ENCODE measurements at places on chromosomes 1 and 21.

GRCh38 chr1:213858581-213858980, 129.2 kb upstream of the PROX1 start:
- no peak for DNase-seq

DNA sequence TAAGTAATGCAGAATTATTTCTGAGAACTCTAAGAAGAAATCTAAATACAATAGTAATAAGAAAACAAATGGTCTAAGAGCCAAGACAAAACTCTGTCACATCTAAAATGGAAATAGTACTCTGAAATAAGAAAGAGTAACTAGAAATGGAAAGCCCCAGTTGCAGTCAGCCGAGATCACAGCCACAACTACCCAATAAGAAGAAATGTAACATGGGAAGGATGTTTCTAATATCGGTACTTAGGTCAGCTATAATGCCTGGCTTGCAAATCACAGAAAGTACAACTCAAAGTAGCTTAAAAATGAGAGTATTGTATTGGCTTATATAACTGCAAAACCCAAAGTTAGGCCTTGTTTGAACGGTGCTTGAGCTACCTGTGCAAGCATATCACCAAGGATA, 58.6 kb upstream of the USP25 start:
- DNase-seq = no peak

GRCh38 chr1:29251164-29252124, 15.1 kb downstream of the PTPRU start:
- DNase-seq = no peak

- DNase-seq = no peak
These were observed 64.9 kb downstream of the TAS1R2 start for GRCh38 chr1:18794561-18794960.

DNA sequence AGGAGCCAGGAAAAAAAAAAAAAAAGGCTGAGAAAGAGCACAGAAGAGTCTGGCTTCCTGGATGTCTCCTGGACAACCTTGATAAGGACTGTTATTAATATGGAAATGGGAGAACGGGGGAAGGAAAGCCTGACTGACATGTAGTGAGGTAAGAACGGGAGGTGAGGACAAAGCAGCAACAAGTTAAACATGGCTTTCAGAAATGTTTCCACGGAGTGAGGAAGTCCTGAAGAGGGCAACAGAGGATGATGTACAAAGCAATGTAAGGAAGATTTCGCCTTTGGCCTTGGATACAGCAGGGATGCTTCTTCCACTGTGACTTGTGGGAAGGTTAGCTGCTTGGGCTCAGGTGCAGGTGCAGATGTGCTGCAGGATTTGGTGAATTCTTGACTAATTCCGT, 11.9 kb upstream of the NIBAN1 start:
- peak; percentile 58 for DNase-seq

GRCh38 chr1:231971397-231972110, 345.0 kb downstream of the DISC1 start:
- peak; percentile 80 for DNase-seq

DNA sequence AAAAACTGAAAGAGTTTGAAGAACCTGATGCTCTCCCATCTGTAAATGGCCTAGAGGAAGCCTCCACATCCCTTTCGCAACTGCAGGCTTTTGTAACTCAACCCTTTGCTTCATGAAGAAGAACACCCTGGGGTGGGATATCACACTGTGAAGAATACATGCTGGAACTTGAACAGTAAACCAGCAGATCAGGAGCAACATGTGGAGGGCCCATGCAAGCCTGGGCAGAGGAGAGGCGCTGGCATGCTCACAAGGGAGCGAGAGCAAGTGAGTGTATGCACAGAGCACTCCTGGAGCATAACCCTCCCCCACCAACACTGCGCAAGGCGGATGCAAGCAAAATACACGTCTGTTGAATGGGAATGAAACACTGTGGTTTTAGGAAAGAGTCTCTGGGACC, 24.6 kb upstream of the SPAG17 start:
- DNase-seq = peak; percentile 17

DNA sequence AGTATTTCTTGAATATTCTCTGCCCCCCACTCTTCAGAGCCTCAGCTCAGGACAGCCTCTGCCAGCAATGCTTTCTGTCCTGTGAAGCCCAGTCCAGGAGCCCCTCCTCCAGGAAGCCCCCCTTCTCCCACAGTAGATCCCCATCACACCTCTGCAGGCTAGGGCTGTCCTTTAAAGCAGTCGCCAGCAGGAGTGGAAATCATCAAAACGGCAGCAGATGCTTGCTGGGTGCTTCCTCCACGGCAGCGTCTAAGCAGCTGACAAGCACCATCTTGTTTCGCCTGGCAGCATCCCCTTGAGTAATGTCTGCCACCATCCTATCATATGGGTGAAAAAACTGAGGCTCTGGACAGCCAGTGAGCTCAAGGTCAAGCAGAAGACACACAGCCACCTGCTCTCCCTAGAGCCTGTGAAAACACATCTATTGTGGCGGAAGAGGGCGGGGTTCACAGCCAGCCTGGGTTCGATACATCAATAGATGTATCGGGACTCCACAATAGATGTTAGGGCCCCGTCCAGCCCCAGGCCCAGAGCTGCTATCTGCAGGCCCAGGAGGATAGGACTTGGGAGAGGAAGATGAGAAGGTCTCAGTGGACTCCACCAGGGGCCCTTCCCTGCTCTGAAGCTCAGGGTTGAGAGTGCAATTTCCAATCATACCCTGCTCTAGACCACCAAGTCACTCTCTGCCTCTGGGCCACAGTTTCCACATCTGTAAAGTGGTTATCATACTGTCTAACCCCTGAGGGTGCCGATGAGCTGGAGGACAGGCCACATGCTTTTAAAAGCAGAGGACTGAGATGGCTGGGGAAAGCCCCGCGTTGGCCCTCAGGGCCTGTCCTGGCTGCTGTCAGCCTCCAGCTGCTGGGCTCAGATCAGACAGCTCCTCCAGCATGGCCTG, 17.5 kb downstream of the RUNX3 start:
- DNase-seq = peak; percentile 11

- no peak for DNase-seq
These were observed 52.5 kb downstream of the LHX4 start for GRCh38 chr1:180282401-180283044.

DNA sequence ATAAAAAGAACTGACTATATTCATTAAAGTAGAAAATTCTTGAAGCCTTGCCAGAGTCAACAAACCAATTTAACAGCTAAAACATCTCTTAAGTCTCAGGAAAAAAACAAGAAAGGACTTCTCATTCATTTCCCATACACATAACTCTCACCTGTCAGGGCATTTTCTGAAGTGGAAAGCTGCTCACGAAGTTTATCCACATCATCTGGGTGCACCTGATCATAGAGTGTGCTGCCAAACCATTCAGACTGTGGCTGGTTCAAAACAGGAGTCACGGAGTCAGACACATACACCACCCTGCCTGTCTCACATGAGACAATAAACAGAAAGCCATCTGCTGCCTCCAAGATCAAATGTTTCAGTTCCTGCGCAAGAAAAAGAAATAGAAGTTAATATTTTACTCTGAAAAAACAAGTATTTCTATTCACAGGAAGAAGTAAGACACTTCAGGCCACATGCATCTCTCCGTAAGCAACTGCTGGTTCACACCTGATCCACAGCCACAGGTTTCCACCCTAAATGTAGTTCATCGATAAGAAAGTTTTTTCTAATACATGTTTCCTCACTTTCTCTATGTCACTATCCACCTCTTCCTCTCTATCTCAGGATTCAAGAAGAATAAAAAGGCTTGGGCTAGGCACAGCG, 28.2 kb upstream of the CTSK start:
- no peak for DNase-seq

- peak; percentile 88 for DNase-seq
These were observed 36.0 kb downstream of the CNIH4 start for GRCh38 chr1:224392411-224393249.

- DNase-seq = no peak
These were observed 14.1 kb downstream of the PKN2 start for GRCh38 chr1:88698140-88698539.

DNA sequence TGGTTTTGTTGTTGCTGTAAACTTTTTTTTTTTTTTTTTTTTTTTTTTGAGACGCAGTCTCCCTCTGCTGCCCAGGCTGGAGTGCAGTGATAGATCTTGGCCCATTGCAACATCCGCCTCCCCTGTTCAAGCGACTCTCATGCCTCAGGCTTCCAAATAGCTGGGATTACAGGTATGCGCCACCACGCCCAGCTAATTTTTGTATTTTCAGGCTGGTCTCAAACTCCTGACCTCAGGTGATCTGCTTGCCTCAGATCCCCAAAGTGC, 78.9 kb upstream of the SLC45A1 start:
- DNase-seq = no peak

DNA sequence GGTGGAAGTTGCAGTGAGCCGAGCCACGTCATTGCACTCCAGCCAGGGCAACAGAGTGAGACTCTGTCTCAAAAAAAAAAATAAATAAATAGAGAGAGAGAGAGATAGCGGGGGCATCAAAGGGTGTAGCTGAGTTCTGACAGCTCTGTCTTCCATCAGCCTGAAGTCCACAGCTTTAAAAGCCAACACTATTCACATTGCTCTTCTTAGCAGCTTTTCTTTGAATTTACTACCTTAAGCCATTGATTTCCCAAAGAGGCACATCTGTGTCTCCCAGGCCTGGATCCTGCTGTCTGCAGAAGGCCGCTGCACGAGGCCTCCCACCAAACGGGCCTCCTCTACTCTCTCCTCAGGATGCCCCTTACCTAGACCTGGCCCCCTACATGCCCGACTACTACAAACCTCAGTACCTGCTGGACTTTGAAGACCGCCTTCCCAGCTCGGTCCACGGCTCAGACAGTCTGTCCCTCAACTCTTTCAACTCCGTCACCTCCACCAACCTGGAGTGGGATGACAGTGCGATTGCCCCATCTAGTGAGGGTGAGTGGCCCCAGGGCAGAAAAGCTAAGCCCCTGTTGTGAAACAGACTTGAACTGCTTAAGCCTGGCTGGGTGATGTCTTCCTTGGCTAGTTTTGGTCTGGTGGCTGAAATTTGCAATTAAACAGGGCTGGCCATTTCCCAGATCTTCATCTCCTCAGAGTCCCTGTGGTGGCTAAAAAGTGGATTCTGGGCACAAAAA, 16.5 kb upstream of the SLC25A34 start:
- peak; percentile 18 for DNase-seq

DNA sequence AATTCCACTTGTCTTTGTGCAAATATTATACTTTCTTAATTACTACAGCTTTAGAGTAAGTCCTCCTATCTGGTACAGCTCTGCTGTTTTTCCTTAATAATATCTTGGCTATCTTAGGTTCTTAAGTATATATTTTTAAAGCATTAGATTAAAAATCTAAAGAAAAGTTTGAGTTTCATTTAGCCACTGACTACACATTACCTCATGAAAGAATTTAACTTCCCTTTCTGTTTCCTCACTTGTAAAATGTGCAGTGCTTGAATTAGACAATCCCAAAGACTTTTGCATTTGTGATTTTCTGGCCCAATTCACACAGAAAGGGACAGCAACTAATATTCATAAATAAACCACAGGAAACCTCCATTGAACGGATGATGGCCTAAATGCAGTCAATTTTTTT, 126.4 kb upstream of the SAMSN1 start:
- DNase-seq = no peak

DNA sequence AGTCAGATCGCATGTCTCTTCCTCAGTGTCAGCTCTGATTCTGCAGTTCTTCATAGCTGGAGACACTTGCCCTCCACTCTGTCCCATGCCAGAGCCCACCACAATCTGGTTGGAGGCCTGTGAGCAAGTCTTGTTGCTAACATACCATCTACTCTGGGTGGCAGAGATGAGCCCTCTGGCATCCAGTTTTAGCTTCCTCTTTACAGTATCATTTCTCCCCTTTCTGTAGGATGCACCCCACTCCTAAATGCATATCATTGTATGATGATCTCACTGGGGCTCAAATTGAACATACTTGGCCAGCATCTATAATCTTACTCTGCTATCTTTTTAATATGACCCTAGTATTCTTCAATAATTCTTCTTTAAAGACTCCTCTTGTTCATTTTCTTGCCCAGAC, 16.9 kb downstream of the PCNX2 start:
- peak; percentile 8 for DNase-seq

- peak; percentile 21 for DNase-seq
These were observed 8.3 kb upstream of the KCNAB2 start for GRCh38 chr1:6037338-6037762.

- DNase-seq = peak; percentile 60
These were observed 6.3 kb downstream of the EXTL1 start for GRCh38 chr1:26027716-26028489.

DNA sequence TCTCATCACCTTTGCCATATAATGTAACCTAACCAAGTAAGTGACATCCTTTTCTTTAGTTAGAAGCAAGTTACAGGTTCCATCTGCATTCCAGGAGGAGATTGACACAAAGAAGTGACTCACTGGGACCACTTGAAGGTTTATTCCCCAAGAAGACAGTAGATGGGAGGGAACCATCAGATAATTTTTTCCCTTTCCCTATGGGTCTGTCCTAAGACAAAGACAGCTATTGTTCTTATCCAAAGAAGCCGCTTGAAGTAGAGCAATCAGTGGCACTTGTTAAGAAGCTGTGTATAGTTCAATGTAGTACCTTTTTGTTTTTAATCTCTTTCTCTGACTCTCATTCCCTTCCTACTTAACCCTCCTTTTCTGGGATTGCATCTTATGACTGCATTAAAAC, 139.9 kb upstream of the B3GALT2 start:
- no peak for DNase-seq

- no peak for DNase-seq
These were observed 159.4 kb upstream of the ATP1B1 start for GRCh38 chr1:168947041-168947440.

DNA sequence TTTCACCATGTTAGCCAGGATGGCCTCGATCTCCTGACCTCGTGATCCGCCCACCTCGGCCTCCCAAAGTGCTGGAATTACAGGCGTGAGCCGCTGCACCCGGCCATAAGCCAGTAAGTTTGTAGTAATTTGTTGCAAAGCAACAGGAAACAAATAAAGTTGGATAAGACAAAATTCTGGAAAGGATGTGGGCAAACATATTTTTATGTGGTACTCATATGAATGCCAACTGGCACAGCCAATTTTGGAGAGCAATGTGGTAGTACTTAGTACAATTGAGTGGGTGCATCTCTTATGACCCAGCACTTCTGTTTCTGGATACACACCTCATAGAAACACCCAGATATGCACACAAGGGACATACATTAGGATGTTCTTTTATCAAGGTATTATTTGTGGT, 8.4 kb upstream of the IL12RB2 start:
- DNase-seq = no peak

GRCh38 chr1:52659851-52660596, 27.1 kb downstream of the SHISAL2A start:
- DNase-seq = no peak

GRCh38 chr1:74693473-74693872, 19.9 kb upstream of the ERICH3 start:
- DNase-seq = no peak

- DNase-seq = no peak
These were observed 48.5 kb upstream of the SCYL3 start for GRCh38 chr1:169941982-169942830.

- no peak for DNase-seq
These were observed 2.0 kb upstream of the GJC2 start for GRCh38 chr1:228147768-228148167.

- peak; percentile 42 for DNase-seq
These were observed 22.4 kb downstream of the DSTYK start for GRCh38 chr1:205189131-205189530.

- no peak for DNase-seq
These were observed 213.0 kb downstream of the KCTD3 start for GRCh38 chr1:215780139-215780538.
